ENCODE measurements at places on chromosomes 7 and 10.

GRCh38 chr7:129205987-129206785 lies 17.8 kb downstream of the SMO start:
- DNase-seq = no peak

DNA sequence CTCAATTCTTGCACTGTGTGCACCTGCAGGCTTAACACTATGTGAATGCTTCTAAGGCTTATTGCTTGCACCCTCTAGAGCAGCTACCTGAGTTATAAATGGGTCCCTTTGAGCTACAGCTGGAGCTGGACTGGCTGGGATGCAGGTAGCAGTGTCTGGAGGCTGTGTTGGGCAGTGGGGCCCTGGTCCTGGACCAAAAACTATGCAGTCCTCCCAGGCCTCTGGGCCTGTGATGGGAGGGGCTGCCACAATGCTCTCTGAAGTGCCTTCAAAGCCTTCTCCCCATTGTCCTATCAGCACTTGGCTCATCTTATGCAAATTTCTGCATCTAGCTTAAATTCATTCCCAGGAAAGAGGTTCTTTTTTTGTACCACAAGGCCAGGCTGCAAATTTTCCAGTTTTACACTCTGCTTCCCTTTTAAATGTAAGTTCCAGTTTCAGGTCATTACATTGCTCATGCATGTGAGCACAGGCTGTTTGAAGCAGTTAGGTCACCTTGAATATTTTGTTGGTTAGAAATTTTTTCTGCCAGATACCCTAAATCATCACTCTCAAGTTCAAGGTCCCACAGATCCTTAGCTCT lies 26.0 kb downstream of the KBTBD2 start:
- no peak for DNase-seq

DNA sequence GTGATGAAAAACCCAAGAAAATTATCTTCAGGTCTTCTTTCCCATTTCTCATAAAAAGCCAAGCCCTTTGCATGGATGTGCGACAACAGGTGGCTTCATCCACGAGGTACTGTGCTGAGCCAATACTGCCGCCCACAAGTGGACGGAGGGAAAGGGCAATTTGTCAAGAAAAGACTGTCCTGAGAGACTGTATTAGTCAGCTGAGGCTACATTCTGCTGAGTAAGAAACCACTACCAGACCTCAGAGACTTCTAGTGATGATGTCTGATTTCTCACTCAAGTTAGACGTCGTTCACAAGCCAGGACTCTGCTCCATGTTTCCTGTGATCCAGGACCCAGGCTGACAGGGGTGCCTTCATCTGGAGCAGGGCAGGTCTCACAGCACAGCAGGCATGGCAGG lies 171.5 kb upstream of the CDCA7L start:
- DNase-seq = peak; percentile 6

DNA sequence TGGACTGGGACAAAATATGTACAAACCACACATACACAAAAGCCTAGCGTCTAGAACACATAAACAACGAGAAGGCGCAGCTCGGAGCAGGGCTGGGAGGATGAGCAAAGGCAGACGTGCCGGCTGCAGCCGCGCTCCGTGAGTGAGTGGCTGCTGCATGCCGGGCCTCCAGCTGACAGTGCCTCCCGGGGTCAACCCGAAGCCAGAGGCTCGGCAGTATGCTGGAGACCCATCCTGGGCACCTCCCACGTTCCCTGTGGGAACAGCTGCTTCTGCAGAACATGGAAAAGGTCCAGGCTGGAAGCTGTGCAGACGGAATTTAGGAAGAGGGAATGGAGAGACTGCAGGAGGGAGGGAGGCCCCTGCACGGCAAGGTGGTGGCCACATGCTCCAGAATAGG lies 3.6 kb upstream of the GPR146 start:
- no peak for DNase-seq

Data from activated CD8-positive, alpha-beta memory T cell treated with anti-CD3 and anti-CD28 coated beads, Interleukin-2, amount 50 U/mL, for 48 hours (primary cell).